Stimulated activated CD4-positive, alpha-beta T cell treated with anti-CD3 and anti-CD28 coated beads, Interleukin-1b, Interleukin-23, amount 100 ng/mL, for 1 hour (primary cell): ENCODE measurements at places on chromosomes 16 and 17.

DNA sequence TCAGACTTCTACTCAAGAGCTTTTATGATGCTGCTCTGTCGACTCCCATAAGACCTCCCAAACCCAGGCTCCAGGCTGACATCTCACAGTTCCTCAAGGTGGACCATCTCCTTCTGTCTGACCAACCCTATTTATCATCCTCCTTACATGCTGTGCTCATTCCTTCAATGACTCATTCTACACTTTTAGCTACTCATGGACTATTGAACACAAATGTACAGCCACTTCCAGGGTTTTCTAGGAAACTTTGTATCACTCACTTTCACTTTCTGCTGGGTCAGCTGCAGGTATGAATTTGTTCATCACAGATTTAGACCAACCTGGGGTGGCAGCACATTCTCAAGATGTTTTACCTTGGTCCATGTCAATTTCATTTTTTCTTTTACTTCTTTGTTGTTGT is 162.4 kb upstream of the FAM20A start:
- DNase-seq: no peak

- DNase-seq: no peak
These were observed 8.3 kb downstream of the PIPOX start for GRCh38 chr17:29051194-29051593.

GRCh38 chr16:48318630-48319029 is 66.6 kb downstream of the SIAH1 start:
- DNase-seq: no peak

GRCh38 chr16:3846595-3847091 is 33.9 kb downstream of the CREBBP start:
- DNase-seq: no peak

DNA sequence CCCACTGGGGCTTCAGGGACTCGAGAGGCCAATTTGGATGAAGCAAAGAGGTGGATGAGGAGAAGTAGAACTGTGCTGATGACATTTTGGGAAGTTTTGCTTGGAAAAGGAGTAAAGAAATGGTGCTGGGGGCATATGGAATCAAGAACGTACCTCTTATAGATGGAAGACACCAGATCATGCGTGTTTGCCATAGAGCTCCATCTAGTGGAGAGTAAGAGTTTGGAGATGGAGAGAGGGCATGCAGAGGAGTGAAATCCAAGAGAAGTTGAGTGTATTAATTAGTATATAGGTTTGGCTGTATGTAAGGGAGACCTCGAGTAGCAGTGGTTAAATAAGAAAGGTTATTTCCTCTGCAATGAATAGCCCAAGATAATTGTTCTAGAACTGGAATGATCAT is 56.0 kb downstream of the SHISA6 start:
- no peak for DNase-seq

- DNase-seq: no peak
These were observed 7.1 kb downstream of the NXPH3 start for GRCh38 chr17:49582789-49583188.

DNA sequence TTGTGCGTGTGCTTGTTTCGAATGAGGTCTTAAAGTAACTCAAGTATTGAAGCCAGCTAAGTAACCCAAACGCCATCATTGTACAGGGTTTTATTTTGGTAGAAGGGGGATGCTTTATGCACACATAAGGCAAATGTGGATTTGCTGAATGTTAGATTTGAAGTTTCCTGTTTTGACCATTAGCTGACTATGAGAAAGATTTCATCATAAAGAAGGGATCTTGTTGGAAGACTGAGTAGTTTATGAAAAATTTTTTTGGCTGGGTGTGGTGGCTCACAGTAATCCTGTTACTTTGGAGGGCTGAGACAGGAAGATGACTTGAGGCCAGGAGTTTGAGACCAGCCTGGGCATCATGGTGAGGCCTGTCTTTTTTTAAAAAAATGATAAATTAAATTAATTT is 10.0 kb upstream of the ZFP3 start:
- DNase-seq: no peak

DNA sequence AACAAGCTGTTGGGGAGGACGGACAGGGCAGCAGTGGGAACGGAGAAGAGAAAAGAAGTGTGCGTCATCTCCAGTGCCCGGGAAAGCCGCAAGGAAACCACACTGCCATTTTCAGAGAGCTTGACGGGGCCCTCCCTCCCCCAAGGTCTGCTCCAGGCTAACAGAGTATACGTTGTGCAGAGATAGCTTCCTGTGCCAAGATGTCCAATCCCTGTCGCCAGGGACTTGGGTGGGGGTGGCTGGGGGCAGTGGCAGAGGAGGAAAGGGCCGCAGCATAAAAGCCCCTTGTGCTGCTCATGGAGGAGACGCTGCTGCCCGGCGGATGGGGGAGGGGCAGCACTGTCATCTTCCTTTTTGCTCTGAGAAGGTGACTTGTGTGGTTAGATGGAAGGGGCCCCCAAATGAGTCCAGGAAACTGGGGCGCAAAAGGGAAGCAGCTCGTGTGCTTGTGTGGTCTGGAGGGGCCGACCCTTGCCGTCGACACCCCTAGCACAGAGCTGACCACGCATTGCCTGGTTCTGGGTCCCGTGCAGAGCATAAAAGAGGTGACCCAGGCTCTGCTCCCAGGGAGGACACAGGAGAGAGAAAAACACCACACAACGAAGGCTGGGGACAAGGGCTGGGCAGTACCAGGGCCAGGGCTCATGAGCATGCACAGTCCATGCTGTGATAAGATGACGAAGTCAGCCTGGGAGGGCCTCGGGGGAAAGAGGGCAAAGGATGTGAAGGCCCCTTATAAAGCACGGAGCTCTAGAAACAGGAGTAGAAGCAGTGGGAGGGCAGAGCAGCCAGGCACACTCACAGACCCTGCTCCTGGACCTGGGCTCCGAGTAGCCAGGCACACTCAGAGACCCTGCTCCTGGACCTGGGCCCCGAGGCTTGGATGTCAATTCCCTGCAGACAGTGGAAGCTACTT is 372.7 kb downstream of the SLC39A11 start:
- DNase-seq: no peak
